ENCODE measurements at places on chromosomes 11 and 22. TPM values are rescaled to one million over a fixed set of nuclear protein-coding genes. Genes with fewer than 3 reads are reported as not detected.

DNA sequence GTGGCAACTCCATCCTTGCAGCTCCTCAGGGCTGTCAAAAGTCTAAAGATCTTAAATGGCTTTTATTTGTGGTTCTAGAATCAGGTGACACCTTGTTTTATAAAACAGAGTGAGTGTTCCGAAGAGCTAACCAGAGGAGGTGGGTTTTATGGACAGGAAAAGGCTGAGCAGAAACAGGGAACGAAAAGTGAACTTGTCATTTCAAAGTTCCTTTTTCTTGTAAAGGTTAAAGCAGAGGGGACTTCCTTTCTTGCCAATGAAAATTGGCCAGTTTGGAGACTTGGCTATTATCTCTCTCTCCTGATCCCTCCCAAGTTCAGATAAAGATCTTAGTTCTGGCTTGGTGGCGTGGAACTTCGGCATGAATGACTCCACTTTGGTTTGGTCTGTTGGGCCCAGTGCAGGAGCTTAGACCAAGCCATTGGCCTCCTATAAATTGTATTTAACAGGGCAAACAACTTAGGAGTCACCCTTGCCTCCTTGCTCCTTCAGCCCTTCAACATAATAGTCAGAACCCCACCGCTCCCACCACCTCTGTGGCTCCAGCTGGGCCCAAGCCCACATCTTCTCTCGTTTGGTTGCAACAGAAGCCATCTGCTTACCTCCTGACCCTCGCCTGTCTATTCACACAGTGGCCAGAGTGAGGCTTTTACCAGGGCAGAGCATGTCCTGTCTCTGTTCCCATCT lies 102.4 kb upstream of the THY1 start:
- H3K4me1 ChIP-seq: no peaks in the 10 kb centered on the region
- H3K27ac ChIP-seq: no peak overlapping the region
- DNase-seq: no peak
- H3K4me3 ChIP-seq: no peak overlapping the region
- no peaks in the 10 kb centered on the region for H3K36me3 ChIP-seq

Gene PYGM
- 1.3 TPM for total RNA-seq

- H3K27ac ChIP-seq: peak overlapping the region; percentile 98
- H3K27me3 ChIP-seq: no peaks in the 10 kb centered on the region
- H3K4me3 ChIP-seq: peak overlapping the region; percentile 70
Measured at GRCh38 chr11:47915783-47916182, 64.6 kb upstream of the PTPRJ start.

DNA sequence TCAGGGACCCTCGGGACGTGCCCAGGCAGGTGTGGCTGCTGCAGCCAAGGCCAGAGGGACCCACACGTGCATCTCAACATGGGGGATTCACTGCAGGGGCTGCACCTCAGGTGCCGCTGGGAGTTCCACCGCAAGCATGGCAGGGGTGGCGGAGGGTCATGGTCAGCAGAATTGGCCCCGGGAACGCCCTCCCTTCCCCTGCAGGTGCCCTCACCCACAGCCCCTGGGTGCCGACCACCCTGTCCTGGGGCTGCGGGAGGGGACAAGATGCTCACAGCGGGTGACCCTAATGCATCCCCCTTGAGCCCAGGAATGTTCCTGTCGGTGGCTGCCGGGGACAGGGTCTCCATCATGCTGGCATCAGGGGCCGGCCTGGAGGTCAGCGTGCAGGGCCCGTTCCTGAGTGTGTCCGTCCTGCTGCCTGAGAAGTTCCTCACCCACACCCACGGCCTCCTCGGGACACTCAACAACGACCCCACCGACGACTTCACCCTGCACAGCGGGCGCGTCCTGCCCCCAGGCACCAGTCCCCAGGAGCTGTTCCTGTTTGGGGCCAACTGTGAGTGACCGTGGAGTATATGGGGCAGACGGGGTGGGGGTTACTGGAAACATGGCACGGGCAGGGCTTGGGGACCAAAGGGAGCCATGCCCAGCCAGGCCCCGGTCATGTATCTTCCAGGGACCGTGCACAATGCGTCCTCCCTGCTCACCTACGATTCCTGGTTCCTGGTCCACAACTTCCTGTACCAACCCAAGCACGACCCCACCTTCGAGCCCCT lies 5.8 kb downstream of the SUSD2 start:
- no peaks in the 10 kb centered on the region for H3K4me1 ChIP-seq
- no peaks in the 10 kb centered on the region for H3K36me3 ChIP-seq
- no peaks in the 10 kb centered on the region for H3K27me3 ChIP-seq
- no peak for DNase-seq
- H3K27ac ChIP-seq: no peak overlapping the region
- no peak overlapping the region for H3K4me3 ChIP-seq

GRCh38 chr11:86703987-86704386 lies 31.6 kb upstream of the ME3 start:
- no peaks in the 10 kb centered on the region for H3K36me3 ChIP-seq
- H3K27ac ChIP-seq: no peak overlapping the region
- no peak for DNase-seq
- H3K4me3 ChIP-seq: no peak overlapping the region
- H3K27me3 ChIP-seq: 0 out of 2 replicates have a peak, but pooled peaks cover 3% of the 10 kb centered on the region

DNA sequence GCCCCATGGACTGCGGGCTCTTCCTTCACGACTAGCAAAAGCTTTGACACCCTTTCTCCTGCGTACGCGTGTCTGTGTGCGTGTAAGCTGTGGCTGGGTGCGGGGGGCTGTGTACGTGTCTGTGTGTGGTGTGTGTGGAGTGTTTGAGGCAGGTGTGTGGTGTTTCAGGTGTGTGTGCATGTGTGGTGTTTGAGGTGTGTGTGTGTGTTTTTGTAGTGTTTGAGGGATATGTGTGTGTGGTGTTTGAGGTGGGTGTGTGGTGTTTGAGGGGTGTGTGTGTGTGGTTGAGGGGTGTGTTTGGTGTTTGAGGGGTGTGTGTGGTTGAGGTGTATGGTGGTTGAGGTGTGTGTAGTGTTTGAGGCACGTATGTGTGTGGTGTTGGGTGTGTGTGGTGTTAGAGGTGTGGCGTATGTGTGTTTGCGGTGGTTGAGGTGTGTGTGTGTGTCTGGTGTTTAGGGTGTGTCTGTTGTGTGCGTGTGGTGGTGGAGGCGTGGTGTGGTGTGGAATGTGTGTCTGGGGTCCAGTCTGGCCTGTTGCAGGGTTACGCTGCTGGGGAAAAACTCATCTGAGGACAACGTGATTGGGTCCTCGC lies 687 bp upstream of the ARSA start:
- DNase-seq: no peak
- H3K36me3 ChIP-seq: no peaks in the 10 kb centered on the region
- H3K4me1 ChIP-seq: peaks cover 18% of the 10 kb centered on the region
- H3K4me3 ChIP-seq: peak overlapping the region; percentile 90
- H3K27ac ChIP-seq: no peak overlapping the region

Gene LMO2
- 0.34 TPM for total RNA-seq

Gene CRYBB3
- not detected for total RNA-seq

- H3K36me3 ChIP-seq: no peaks in the 10 kb centered on the region
- H3K27ac ChIP-seq: peak overlapping the region; percentile 58
- peaks cover 38% of the 10 kb centered on the region for H3K4me1 ChIP-seq
- peak overlapping the region; percentile 79 for H3K4me3 ChIP-seq
- peak; percentile 69 for DNase-seq
- H3K27me3 ChIP-seq: no peaks in the 10 kb centered on the region
Measured at GRCh38 chr11:130314184-130314749, 450 bp downstream of the ZBTB44 start.

- H3K4me3 ChIP-seq: no peak overlapping the region
- no peak overlapping the region for H3K27ac ChIP-seq
- no peak for DNase-seq
- H3K27me3 ChIP-seq: no peaks in the 10 kb centered on the region
Measured at GRCh38 chr11:68521969-68522652, 61.6 kb downstream of the PPP6R3 start.

GRCh38 chr11:2989551-2989950 lies 2.6 kb downstream of the NAP1L4 start:
- H3K27me3 ChIP-seq: no peaks in the 10 kb centered on the region
- H3K4me1 ChIP-seq: peaks cover 35% of the 10 kb centered on the region
- H3K4me3 ChIP-seq: peak overlapping the region; percentile 84
- H3K27ac ChIP-seq: 0 out of 2 replicates have a peak overlapping the region, but pooled peaks have one; percentile 12

DNA sequence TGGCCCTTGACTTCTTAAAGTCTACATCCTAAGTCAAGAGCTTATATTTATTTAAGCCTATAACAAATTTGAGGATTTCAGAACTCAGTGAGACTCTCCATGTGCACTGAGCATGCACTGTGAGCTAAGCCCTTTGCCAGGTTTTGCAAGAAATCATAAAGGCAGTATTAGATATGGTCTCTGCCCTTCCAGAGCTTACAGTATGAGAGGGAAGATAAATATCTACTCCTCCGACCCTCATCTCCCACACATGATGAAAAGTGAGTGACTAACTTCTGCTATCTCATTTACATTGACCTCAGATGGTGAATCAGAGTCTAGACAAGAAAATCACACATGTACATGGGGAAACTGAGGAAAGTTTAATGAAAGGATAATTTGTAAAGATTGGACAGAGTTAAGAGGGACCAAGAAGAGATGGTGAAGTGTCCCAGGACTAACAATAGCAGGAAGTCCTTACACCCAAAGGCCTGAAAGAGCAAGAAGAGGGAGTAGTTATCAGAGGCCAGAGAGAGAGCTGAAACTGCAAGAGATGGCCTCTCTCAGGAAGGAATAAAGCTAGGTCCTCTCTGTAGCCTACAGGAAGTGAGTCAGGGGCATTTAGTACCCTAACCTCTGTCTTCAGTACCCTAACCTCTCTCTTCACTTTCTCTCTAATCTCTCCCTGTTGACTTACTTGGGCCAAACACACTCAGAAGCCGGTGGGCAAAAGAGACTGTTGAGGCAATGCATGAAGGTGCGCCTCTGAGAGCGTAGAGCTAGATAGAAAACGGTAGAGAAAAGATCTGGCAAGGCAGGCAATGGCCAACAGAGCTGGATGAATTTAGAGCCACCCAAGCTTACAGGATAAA lies 23.0 kb upstream of the BLID start:
- H3K27me3 ChIP-seq: no peaks in the 10 kb centered on the region
- no peak overlapping the region for H3K27ac ChIP-seq
- H3K36me3 ChIP-seq: no peaks in the 10 kb centered on the region
- no peak overlapping the region for H3K4me3 ChIP-seq

DNA sequence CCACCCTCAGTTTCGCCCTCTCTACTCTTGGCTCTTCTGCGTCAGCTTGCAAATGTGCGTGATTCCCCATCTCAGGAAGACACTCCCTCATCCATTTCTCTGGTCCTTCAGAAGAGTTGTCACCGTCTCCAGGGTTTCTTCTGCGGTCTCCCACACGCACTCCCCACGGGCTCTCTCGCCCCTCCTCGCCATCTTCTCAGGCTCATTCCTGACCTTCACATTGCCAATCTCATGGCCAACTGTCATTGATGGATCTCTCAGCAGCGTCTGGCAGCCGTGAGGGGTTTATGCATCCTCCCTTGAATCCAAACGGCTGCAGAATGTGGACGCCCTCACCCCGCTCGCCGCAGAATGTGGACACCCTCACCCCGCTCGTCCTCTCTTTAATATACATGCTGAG lies 10.5 kb downstream of the SYNGR1 start:
- H3K4me1 ChIP-seq: peaks cover 32% of the 10 kb centered on the region
- DNase-seq: no peak
- no peak overlapping the region for H3K4me3 ChIP-seq
- H3K36me3 ChIP-seq: no peaks in the 10 kb centered on the region
- no peaks in the 10 kb centered on the region for H3K27me3 ChIP-seq
- H3K27ac ChIP-seq: no peak overlapping the region

GRCh38 chr22:48690583-48691317 lies 1136.9 kb downstream of the BRD1 start:
- H3K4me1 ChIP-seq: no peaks in the 10 kb centered on the region
- no peaks in the 10 kb centered on the region for H3K36me3 ChIP-seq
- no peak for DNase-seq
- no peaks in the 10 kb centered on the region for H3K27me3 ChIP-seq

DNA sequence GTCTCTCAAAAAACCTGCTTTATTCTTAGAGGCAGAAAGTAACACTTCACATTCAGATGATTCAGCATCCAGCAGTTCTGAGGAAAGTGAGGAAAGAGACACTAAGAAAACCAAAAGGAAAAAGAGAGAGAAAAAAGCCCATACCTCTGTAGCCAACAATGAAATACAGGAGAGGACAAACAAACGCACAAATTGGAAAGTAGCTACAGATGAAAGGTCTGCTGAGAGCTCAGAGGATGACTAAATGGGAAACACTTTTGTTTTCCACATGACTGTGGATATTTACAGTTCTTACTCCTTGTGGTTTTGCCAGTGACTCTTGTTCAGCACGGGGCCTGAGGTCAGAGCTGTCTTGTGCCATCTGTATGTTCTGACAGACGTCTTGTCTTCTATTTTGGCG lies 3.8 kb downstream of the TIMM8B start:
- H3K4me1 ChIP-seq: peaks cover 15% of the 10 kb centered on the region
- no peaks in the 10 kb centered on the region for H3K27me3 ChIP-seq
- peaks cover 17% of the 10 kb centered on the region for H3K36me3 ChIP-seq

DNA sequence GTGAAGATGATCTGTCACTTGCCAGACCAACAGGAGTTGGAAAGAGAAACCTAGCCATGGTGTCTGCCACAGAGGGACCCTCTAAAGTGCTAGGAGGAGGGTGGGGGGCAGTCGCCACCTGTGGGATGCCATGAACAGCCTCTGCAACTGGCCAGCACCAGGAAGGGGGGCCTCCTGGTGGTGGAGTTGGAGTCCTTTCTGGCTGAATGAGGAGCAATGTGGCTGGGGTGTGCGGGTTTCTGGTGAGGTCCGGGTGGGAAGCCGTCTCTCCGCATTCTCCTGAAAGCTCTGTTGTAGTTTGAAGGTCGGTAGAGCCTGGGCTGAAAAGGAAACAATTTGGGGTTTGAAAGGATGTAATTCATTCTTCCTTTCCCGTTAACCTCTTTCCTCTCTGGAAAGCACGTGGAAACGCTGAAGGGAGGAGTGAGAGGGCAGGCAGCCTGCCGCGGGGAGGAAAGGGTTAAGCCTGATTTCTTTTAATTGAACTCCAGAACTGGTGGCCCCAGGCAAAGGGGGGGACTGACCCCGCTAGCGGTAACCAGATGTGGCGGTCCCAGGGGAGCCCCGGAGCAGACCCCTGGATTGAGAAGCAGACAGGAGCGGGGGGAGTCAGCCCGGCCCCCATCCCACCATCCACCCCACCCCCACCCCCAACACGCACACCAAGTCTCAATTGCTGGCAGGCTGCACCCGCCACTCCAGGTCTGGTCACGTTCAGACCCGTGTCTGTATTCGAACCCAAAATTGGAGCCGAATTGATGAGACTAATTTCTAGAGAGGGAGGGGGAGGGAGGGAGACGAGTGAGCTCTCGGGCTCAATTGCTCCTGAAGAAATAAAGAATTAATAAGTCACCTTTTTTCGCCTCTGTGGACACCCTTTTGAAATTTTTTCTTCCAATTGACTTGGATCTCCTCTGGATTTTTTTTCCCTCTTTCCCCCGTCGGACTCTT lies 1.8 kb upstream of the FLI1 start:
- H3K27ac ChIP-seq: no peak overlapping the region
- H3K36me3 ChIP-seq: no peaks in the 10 kb centered on the region
- H3K4me3 ChIP-seq: peak overlapping the region; percentile 72
- no peaks in the 10 kb centered on the region for H3K27me3 ChIP-seq

- H3K36me3 ChIP-seq: no peaks in the 10 kb centered on the region
- H3K27ac ChIP-seq: no peak overlapping the region
- H3K4me3 ChIP-seq: no peak overlapping the region
- DNase-seq: no peak
Measured at GRCh38 chr11:97683733-97684132, 1293.9 kb downstream of the JRKL start.
